ENCODE measurements at places on chromosomes 13 and 19.

DNA sequence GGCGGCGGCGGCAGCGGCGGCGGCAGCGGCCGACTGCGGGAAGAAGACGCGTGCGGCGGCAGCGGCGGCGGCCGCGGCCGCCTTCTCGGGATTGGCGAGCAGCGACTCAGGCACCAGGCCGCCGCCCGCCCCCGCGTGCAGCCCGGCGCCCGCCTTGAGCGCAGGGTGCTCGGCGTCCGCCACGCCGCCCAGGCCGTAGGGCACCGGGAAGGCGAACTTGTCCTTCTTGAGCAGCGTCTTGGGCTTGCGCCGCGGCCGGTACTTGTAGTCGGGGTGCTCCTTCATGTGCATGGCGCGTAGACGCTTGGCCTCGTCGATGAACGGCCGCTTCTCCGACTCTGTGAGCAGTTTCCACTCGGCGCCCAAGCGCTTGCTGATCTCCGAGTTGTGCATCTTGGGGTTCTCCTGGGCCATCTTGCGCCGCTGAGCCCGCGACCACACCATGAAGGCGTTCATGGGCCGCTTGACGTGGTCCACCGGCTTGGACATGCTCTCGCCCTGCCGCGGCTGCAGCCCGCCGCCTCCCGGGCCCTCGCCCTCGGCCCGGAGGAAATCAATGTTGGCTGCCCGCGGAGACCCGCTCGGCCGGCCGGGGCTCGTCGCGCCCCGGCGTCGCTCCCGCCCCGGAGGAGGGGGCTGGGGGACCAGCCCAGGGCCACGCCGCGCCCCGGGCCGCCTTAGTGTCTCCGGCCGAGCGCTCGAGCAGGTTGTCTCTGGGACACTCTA lies 621 bp downstream of the SOX21 start:
- no peak for DNase-seq

GRCh38 chr19:34135054-34135800 lies 37.1 kb upstream of the LSM14A start:
- DNase-seq = no peak

GRCh38 chr13:69948016-69948415 lies 159.6 kb upstream of the ATXN8OS start:
- no peak for DNase-seq

GRCh38 chr19:33472226-33472625 lies 49.4 kb downstream of the PEPD start:
- DNase-seq = peak; percentile 4

DNA sequence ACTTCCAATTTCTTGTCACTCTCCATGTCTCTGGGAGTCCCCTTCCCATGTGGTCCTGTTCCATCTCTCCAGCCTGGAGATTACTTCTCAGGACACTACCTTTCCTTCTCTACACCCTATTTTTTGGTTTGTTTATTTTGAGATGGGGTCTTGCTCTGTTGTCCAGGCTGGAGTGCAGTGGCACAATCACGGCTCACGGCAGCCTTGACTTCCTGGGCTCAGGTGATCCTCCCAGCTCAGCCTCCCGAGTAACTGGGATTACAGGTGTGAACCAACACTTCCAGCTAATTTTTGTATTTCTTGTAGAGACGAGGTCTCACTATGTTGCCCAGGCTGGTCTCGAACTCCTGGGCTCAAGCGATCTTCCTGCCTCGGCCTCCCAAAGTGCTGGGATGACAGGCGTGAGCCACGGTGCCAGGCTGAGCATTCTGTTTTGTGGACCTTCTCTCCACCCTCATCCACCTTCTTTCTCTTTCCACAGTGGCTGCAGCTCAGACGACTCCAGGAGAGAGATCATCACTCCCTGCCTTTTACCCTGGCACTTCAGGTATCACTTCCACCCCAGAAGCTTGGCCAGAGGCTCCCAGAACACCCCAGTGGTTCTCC lies 644 bp downstream of the HCST start:
- DNase-seq = no peak

- DNase-seq = no peak
Measured at GRCh38 chr13:109918179-109918711, 131.9 kb upstream of the IRS2 start.
